ENCODE measurements at places on chromosomes 2 and 18. TPM values are rescaled to one million over a fixed set of nuclear protein-coding genes. Genes with fewer than 3 reads are reported as not detected.

DNA sequence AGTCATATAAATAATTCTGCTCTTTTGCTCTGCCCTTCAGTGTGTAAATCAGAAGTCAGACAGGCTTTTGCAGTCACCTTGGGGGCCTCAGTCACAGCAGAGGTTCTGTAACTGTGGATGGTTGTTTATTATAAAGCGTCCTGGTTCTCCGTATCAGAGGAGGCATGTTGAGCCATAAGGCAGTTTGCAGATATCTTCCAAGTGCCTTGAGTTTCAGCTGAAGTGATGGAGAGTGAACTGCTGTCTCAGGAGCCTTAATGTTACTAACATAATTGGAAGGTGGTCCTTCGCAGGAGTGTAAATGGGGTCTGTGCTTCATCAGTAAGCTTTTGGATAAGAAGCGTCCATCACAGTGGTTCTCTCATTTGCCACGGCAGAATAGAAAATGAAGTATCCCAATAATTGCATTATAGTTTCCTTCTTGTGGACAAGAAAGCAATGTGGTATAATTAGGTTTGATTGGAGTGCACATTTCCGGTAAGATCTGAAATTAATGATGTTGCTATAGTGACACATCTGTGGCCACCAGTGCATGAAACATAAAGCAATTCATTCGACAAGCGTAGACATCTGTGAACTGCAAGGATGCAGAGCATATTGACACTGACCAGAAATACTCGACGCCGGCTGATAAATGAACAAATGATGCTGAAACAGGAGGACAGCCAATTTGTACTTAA is 112.5 kb upstream of the NFATC1 start:
- no peak for DNase-seq

GRCh38 chr2:29329899-29330298 is 214.7 kb downstream of the CLIP4 start:
- no peak for DNase-seq

DNA sequence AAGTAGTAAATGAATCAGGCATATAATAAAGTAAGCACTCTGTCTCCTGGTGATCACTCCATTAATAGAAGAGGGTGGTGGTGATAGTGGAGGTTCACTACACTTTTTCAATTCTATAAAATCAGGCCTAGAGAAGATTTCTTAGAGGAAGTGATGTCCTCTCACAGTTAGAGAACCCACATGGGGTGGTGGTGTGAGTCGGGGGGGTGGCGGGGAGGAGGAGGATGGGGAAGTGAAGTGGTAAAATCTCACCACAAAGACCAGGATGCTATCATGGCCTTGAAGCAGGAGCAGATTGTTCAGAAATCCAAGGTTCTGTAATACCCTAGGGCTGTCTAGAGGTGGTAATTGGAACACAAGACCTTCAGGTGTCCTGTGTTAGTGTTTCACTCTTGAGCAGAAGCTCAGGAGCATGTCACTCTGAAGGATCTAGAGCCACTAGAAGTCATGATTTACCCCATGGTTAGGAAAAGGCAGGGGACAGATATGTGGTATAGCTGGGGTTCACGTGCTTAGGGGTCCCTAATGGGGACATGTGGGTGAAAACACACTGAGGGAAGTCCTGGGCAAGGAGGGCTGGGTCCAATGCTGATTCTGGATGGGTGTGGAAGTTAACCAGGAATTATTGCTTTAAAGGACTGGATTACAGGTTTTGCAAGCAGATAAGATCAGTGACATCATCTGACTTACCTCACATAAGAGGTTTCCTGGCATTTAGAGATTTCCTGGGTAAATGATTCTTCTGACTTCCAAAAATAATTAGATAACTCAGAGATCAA is 31.0 kb downstream of the RNF125 start:
- peak; percentile 4 for DNase-seq

DNA sequence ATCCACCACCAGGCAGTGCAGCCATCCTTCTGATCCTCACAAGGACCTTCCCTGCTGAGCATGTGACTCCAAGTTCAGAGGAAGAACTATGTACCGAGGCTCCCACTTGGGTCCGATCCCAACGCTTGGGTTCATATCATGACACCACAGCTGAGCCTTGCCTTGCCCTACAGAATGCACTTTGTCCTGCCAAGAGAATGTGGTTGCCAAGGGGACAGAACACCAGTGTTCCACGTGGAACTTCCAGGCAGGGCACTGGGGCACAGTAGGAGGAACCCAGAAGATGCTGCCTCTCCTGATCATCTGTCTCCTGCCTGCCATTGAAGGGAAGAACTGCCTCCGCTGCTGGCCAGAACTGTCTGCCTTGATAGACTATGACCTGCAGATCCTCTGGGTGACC is at the start of gene TEX51:
Gene TEX51, plus strand, starts transcription at position 255 of the 400 bp plus-strand sequence. Its CDS starts 29 bp downstream, at position 284.
- DNase-seq, result no peak

GRCh38 chr2:127637725-127638252 is 8.2 kb upstream of the GPR17 start:
- peak; percentile 80 for DNase-seq

DNA sequence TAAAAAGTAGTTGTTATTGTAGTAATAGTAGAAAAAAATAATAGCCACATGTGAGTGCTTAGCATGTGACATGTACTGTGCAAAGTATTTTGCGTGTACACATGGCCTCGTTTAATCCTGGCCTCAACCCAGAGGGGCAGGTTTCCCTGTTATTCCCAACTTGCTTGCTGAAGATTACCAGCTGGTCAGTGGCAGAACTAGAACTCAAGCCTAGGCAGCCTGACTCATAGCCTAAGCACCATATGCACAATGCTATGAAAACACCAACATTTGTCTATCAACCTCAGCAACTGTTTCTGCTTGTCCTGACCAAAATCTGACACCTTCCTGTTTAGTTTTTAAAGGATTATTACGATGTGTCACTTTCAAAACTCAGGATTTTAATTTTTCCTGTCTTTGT is 234.9 kb upstream of the SMAD7 start:
- DNase-seq, result peak; percentile 8

DNA sequence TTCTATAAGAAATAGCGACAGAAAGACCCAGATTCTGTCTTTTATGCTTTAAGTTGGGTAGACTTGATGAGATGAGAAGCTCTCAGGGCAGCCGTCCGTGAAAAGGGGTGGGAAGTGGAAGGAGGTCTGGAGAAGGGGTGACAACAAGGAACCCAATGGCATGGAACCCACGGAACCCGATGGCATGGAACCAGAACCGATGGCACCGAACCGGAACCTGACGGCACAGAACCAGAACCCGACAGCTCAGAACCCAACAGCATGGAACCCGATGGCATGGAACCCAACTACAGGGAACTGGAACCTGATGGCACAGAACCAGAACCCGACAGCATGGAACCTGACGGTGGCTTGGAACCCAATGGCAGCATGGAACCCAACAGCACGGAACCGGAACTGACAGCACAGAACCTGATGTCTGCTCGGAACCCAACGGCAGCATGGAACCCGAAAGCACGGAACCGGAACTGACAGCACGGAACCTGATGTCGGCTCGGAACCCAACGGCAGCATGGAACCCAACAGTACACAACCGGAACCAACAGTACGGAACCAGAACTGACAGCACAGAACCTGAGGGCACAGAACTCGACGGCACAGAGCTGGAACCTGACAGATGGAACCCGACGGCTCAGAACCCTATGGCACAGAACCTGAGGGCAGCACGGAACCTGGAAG is 155.2 kb downstream of the TMEM18 start:
- DNase-seq, result no peak

DNA sequence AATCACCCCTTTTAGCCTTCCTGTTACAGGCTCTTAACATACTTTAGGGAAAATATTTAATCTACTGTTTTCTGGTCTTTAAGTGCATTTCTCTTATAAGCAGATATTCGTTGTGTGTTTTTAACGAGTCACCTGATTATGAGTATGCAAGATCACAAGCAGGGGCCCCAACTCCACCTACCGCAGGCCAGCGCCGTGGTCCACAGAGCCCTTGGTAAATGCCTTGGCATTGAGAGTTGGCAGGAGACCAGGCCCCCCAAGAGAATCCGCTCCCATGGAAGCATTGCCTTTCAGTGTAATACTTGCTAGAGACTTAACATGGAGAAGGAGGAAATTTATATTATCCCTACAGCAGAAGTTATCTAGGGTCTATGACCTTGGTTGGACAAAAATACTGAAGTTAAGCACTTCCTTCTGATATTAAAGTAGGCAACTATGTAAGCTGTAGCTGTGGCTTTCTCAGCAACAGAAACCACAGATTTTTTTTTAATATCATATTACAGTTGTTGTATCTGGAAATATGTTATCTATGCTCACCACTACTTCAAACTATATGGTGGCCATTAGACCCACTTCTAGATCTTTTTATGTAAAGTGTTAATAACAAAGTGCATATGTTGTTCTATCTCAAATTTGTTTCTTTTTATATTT is 241.8 kb upstream of the MGAT5 start:
- no peak for DNase-seq

- no peak for DNase-seq
Observed at GRCh38 chr2:83874712-83875430, 584.2 kb downstream of the SUCLG1 start.

DNA sequence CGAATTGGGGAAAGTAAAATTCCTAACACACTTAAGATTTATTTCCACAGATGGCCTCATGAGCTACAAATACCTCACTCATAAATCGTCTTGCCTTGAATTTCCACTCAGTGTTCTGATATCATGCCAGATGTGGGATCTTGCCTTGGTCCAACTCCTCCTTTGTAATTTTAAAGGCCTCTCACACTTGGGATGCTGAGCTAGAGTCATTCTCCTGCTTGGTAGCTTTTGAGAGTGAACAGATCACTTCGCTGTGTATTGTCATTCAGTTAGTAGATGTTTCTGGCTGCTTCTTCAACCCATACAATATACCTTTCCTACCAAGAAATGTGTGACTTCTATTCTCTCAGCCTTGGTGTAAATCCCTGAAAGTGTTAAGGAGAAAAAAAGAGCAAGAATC is 309.2 kb downstream of the NRXN1 start:
- DNase-seq, result no peak

DNA sequence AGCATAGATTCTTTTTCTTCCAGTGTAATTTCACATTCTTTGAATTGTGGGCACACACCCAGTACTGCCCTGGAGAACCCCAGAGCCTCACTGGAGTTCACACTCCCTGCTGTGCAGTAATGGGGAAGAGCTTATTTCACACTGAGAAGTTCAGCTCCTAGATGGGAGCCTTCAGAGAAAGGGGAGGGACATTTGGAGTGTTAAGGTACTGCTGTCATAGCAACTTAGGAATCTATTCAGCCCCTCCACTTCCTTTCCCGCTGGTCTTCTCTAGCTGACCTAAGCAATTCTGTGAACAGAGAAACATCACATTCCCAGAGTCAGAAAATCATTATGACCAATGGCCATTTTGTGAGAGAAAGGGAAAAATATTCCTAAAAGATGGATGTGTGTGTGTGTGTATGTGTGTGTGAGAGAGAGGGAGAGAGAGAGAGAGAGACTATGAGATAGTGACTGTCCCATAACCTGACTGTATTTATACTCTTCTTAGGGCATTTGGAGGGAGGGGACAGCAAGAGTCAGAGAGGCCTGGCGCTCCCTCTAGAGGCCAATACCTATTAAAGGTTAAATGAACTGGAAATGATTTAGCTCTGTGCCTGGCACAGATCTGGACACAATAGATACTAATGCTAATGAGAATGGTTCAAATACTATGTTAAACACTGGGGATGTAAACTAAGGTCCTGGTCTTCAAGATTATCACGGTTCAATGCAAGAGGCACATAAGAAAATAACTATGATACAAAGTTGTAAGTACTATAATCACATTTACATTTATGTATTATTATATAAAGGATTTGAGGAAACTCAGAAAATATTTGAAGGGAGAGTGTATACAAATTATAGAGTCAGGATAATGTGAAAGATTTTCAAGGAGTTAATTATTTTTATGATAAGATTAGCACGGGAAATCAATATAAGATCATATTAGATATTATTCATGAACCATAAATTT is 41.5 kb upstream of the RPE start:
- DNase-seq, result peak; percentile 58

SPP2 gene
- not detected for total RNA-seq

C18orf54 gene
- 12.7 TPM for total RNA-seq

LYPD1 gene
- 0.74 TPM for total RNA-seq

SERPINB13 gene
- total RNA-seq, result not detected

TMEM247 gene
- total RNA-seq, result not detected

GAL3ST2 gene
- total RNA-seq, result 0.25 TPM

CMPK2 gene
- total RNA-seq, result 11.0 TPM

SERPINB3 gene
- not detected for total RNA-seq
